WERI-Rb-1 (cell line): ENCODE measurements at places on chromosomes 11 and 22.

DNA sequence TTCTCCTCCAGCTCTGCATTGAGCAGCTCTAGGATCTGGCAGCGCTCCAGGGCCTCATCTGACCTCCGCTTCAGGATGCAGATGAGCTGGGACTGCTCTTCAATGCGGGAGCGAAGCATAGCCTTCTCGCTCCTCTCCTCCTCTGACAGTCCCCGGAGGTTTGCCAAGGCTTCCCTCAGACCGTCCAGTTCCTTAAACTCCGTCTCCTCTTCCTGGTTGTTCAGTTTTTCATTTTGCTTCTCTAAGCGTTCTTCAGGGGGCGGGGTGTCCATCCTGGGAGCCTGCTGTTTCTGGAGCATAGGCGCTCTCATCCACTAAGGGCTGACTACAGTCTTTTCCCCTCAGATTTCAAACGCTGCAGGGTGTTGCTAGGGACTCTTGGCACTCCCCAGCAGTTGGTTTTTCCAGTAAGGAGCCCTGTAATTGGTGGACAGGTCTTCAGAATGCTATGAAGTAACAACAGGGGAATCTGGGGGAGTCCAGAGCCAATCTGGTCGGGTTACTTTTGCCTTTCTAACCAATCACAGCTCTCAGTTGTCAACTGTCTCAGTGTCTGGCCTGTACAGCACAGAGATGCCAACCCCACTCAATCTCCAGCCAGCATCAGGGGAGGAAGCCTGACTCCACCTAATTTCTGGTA lies at the start of gene CCDC89:
Gene CCDC89, minus strand, starts transcription at position 376 of the 640 bp plus-strand sequence. Its CDS starts 65 bp downstream, at position 311.
- no peak for DNase-seq

GRCh38 chr22:40529821-40530220 lies 106.7 kb downstream of the MRTFA start:
- DNase-seq, result no peak

DNA sequence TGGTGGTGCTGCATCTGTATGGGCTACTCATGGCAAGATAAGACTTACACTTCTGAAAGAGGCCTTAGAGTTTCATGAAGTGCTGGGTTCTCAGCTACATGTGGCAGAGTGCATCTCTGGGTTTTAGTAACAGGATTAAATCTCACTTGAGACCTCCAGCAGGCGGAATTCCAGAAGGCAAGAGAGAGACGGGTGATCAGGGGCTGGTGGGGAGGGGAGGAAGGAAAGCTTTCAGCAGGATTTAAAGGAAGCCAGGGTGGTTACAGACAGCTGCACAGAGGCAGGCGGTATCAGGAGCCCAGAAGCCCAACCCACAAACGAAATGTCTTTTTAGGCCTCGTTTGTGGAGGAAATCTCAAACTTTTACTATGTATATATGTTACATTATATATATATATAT lies 56.2 kb upstream of the CD82 start:
- DNase-seq, result peak; percentile 47

DNA sequence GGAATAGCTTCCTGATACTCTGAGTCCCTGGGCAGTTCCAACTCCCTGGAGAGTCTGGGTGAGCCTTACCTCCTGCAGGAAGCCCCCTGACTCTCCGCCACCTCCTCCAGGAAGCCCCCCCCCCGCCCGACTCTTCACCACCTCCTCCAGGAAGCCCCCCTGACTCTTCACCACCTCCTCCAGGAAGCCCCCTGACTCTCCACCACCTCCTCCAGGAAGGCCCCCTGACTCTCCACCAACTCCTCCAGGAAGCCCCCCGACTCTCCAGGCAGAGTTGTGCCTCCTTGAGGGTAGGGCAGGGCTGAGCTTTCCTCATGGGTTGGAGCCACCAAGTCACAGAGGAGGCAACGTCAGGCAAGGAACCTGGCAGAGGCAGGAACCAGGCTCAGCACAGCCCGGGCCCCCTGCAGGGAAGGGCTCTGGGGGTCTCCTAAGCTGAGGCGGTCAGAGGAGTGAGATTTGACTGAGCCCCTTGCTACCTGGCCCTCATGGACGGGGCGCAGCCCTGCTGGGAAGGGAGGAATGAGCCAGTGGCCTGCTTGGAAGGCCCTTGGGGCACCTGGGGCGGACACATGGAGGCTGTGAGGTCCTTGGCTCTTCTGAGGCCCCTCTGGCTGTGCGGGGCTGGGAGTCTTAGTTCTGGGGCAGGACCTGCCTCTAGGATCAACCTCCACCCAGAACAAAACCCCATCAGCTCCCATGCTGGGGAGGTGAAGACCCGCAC lies 18.1 kb downstream of the MRGPRG start:
- no peak for DNase-seq

- DNase-seq, result no peak
Observed at GRCh38 chr22:47124961-47125360, 362.5 kb downstream of the TBC1D22A start.

- DNase-seq, result peak; percentile 45
Observed at GRCh38 chr11:117143390-117143789, 697 bp upstream of the PAFAH1B2 start.

DNA sequence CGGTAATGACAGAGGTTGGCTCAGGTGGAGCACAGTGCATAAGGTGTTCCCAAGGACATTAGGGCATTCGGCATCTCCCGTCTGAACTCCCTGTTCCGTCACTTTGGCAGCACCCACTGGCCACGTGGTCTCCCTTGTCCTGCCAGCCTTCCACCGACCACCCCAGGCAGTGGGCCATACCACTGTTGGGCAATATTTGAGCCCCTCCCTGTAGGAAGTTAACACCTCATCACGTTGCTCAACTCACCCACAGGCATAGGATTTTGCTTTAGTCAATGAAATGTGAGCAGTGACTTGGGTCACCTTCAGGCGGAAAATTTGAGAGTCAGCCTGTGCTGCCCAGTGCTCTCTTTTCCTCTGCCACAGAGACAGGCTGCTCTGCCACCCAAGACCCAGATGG lies 44.0 kb downstream of the SERPINH1 start:
- no peak for DNase-seq

DNA sequence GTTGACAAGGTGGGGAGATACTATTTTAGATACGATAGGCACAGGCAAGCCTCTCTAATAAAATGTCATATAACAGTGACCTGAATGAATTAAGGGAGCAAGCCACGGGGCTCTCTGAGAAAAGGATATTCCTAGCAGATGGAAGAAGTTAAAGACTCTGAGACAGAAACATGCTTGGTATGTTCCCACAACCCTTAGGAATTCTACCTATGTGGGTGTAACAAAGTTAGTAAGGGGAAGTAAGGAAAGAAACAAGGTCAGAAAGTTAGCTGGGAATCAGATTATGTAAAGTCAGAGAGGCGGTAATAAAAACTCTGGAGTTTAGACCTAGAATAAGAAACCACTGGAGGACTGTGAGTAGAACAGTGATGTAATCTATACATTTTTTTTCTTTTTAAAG lies 59.7 kb upstream of the GDPD4 start:
- no peak for DNase-seq

DNA sequence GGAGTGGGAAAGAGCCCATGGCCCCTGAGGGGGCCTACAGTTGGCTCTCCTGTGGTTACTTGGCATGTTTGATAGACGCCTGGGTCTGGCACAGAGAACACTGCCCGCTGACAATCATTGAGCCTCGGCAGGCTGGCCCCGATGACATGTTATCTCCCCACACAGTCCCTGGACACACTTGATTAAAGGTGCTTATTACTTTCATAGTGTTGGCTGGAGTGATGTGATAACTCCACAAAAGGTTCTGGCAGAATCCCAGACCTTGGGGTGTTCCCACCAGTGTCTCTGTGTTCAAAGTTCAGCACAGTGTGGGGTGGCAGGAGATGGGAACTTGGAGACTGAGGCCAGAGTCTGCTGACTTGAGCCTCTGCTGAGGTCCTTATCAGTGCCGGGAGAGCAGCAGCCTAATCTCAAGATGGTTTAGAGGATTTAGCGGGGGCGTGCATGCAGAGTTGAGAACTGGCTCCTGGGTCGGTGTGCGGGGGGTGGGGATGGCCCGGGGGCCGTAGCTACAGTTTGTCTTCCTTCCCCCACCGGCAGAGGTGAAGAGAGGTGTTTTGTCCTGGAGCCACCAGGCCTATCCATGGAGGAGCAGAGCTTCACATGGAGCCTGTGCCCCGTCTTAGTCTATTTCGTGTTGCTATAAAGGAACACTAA lies 22.5 kb downstream of the PARVB start:
- peak; percentile 85 for DNase-seq

- DNase-seq, result peak; percentile 55
Observed at GRCh38 chr22:39522567-39523300, 2.4 kb downstream of the ATF4 start.

DNA sequence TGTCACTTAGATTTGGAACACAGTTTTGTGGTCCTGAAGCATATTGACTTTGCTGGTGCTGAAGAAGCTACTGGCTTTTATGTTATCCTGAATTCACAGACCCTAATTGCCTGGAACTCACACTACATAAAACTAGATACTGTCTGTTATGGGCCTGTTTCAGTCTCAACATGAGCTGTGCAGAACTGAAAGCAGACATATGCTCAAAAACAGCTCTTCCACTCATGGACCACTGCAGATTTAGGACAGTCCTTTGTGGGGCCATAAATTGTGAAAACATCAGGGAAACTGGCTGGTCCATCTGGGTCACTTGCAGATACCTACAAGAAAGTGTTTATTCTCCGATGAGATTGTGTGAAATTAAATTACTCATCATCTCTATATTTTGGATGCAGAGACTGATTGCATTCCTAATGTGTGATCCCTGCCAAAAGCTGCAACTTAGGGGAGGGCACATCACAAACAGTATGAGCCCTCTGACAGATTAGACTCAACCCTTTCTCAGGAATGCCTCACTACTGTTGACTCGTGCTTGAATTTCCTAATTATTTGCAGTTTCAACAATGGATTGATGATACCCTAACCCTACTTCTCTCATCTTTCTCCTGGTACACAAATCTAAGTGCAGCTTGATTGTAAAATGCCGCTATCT lies 10.2 kb upstream of the CLNS1A start:
- no peak for DNase-seq

GRCh38 chr22:35450824-35451569 lies 51.1 kb downstream of the MCM5 start:
- DNase-seq, result no peak

GRCh38 chr22:28027453-28028448 lies 108.7 kb upstream of the PITPNB start:
- DNase-seq, result peak; percentile 3

- DNase-seq, result no peak
Observed at GRCh38 chr11:61019037-61019831, 47.8 kb downstream of the CD6 start.

DNA sequence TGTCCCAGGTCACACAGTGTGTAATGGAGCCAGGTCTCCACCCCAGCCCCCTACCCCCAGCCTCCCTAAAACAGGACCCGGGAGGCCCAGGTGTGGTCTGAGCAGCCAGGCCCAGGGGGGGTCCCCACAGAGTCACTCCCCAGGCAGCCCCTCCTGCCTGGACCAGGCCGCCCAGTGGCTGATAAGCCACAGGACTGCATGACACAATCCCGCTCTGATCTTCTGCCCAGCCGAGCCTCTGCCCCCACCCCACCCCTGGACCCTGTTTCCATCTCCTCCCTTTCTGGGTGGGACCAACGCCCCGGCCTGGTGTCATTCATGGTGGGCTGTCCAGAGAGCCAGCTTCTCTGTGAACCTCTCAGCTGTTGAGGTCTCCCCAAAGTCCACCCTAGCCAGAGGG lies 7.8 kb upstream of the LIF start:
- DNase-seq, result no peak

DNA sequence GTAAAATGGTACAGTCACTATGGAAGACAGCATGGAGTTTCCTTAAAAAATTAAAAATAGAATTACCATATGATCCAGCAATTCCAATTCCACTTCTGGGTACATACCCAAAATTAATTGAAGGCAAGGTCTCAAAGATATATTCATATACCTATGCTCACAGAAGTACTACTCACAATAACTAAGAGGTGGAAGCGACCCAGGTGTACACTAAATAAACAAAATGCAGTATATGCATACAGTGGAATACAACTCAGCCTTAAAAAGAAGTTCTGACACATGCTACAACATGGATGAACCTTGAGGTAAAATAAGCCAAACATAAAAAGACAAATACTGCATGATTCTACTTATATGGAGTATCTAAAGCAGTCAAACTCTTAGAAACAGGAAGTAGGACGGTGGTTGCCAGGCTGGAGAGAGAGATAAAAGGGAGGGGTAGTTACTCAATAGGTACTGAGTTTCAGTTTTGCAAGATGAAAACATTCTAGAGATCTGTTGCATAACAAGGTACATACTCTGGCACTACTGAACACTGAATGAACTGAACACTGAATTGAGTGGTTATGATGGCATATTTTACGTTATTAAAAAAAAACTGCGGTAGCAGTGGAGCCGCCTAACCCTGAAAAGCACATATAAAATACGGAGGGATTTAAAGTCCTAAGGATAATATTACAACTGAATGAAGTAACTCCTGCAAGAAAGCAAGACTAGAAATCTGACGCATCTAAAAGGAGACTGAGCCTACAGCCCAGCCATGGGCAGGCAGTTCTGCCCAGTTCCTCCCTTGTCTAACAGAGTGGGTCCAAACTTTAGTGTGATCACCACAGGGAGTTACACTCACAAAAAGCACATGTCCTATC lies 12.8 kb downstream of the DGCR2 start:
- no peak for DNase-seq

DNA sequence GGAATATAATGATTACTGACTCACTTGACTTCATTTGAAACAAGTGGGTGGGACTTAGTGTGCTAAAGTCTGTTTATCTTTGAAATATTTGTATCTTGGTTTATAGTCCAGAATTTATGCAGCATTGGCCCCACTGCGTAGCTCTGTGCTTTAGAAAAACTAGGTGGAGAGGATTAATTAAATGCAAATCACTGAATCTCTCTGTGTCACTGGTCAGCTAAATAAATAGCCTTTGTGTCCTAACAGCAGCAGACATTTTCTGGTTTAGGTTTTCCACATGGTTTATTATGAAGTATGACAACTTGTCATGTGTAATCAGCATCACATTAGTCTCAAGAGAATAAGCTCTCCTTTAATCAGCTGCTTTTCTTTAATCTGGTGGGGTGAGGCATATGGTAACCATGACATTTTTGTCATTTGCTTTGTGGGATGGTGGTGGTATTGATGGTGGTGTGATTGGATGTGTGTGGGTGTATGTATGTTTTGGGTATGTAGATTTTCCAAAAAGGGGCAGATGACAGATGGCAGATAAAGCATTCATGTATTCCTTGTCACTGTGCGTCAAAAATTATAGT lies 33.9 kb downstream of the BCL2L13 start:
- DNase-seq, result no peak

GRCh38 chr11:85627332-85627997 lies at the start of gene DLG2:
TSS of gene DLG2 (minus strand) at chr11:85627344.
- DNase-seq, result no peak

DNA sequence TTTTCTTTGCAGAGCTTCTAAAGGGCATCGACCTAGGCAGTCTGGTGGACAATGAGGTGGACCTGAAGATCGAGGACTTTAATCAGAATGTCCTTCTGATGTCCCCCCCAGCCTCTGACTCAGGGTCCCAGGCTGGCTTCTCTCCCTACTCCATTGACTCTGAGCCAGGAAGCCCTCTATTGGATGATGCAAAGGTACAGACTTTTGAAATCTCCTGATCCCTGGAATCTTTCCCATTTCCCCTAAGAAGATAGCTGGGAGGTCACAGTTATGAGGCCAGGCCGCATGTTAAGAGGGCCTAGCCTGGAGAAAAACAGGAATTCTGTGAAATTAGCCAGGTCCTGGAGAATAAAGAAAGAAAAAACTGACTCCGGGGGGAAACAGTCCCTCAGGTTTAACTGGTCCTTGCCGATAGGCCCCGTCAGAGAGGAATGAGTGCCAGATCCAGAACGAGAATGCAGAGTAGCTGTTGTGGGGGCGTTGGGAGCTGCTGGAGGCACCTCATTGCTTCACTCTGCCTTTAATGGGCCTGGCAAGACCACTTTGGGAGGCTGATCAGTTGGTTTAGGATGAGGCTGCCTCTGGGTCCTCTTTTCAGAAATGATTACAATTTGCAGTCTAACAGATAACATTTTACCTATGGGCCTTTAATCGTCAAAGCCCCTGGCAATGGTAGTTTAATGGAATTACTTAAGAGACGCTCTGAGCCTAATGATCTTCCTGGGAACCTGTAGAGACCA lies 39.2 kb downstream of the SHISA8 start:
- DNase-seq, result no peak
